ENCODE measurements at places on chromosomes 16 and 17.

GRCh38 chr16:11386054-11386680, 40.9 kb downstream of the RMI2 start:
- DNase-seq: no peak

DNA sequence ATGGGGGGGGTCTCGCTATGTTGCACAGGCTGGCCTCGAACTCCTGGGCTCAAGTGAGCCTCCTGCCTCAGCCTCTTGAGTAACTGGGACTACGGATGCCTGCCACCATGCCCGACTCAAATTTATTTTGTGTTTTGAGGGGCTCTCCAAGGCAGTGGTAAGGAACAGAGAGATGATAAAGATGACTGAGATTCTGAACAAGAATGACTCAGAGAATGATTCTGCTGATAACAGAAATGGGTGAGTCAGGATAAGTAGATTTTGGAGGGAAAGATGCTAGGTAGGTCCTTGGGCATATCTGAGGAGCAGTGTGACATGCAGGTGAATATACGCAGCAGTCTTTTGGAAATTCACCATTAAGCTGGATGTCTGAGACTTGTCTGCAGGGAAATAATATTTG, 2.6 kb downstream of the TMEM220 start:
- no peak for DNase-seq

- no peak for DNase-seq
These were observed 2.8 kb downstream of the FA2H start for GRCh38 chr16:74771656-74772315.

DNA sequence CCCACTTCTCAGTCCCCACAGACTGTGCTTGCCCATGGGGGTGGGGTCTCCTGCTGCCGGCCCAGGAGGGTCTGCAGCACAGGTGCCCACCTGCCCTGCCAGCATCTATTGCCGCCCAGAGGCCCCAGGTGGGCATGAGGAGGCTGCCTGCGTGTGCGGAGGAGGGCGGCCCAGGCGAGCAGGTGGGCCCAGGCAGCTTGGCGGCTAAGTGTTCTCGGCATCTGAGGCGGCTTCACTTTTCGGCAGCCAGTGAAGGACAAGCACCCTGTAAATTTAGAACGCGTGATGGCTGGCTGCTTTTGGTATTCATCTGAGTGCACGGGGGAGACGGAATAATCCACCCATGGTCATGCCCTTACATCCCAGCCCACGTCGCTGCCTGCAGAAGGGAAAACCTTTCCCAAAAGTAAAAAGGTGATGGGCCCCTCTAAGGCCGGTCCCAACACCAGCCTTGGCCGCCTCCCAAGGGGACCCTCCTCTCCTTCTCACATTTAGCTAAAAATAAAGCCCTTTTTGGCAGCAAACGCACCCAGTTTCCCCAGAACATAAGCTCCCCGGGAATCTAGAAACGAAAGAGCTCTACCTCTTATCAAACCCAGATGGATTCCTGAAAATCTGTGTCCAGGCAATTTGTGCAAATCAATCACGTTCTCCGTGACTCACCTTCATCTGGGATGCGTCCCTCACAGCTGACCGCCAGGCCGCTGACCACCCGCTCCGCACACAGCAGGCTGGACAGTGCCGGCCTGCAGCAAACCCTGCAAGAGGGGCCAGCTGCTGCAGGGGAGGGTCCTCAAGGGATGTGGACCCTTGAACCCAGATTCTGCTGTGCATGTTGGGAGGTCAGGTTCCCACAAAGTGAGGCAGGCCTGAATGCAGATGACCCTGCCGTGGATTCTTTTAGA, 79.4 kb downstream of the RBFOX3 start:
- no peak for DNase-seq

DNA sequence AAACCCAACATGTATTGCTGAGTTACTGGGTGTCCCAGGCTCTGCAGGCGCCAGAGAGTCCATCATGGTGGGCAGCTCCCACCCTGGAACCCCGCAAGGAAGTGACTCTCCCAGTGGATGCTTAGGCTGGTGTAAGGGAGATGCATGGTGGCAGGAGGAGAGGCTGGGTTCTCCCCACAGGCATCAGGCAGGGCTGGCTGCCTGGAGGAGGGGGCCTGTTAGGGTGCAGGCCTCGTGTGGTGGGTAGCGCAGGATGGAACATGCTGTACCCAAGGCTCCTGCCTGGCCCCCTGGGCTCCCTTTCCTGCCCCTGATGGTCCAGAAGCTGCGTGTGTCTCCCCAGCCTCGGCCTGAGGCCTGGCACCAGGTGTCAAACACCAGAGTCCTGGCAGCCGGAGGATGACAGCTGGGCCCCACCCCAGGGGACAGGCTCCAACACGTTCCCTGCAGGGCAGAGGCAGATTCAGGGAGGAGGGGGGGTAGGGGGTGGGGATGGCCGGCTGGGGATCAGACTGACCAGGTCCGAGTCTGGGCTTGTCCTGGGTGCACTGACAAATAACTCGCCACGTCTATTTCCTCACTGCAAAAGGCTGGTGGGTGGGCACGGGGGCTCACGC, 40.2 kb upstream of the CIBAR2 start:
- DNase-seq: peak; percentile 72

DNA sequence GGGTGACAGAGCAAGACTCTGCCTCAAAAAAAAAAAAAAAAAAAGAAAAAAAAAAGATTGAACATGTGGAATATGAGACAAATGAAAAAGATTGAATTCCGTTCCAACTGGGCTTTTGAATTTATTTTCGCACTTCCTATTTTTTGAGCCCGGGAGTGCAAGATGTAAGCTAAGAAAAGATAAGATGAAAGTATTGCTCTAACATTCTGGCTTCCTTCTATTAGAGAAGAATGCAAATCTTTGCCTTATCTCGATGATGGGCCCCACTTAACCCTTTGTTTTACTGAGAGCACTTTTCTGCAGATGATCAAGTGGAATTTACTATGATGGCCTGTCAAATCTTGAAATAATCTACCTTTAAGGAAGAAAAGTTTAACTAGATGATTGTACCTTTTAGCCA, 96.3 kb downstream of the WWOX start:
- no peak for DNase-seq

- no peak for DNase-seq
These were observed 122.9 kb upstream of the ELAC2 start for GRCh38 chr17:13140750-13141149.

- DNase-seq: no peak
These were observed 64.0 kb downstream of the SNX20 start for GRCh38 chr16:50616883-50617645.
